CD4-positive, CD25-positive, alpha-beta regulatory T cell (primary cell): ENCODE measurements at places on chromosomes 11 and 22.

GRCh38 chr22:22922954-22923319 is 35.3 kb downstream of the IGLL5 start:
- DNase-seq, result no peak

DNA sequence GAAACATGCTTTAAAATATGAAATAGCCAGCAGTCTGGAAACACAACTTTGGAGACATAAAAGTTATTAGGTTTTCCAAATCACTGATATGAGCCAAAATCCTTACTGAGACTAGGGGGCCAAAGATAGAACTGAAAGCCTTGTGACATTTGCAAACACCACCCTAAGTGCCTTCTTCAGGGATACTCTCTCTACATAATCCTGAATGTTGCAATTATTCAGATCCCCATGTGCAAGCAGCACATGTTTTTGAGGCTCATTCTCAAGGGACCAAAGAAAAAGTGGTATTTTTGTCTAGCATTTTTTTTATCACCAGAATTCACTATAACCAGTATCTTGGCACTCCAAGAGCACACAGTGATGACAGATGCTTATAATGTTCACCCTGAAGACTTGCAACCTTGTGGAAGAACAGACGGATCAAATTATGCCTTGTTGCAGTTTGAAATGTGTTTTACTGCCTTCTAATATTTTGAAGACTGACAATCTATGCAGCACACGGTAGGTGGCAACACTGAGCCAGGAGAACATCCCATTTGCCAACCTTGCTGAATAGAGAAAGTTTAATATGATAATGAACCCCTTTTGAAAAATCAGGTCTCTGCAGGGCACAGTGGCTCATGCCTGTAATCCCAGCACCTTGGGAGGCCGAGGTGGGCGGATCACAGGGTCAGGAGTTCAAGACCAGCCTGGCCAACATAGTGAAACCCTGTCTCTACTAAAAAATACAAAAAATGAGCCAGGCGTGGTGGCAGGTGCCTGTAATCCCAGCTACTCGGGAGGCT is 78.5 kb downstream of the PLEKHA7 start:
- DNase-seq, result peak; percentile 48

GRCh38 chr11:8063324-8063723 is 17.7 kb upstream of the TUB start:
- DNase-seq, result no peak

GRCh38 chr11:71106671-71107070 is 145.7 kb downstream of the SHANK2 start:
- no peak for DNase-seq

DNA sequence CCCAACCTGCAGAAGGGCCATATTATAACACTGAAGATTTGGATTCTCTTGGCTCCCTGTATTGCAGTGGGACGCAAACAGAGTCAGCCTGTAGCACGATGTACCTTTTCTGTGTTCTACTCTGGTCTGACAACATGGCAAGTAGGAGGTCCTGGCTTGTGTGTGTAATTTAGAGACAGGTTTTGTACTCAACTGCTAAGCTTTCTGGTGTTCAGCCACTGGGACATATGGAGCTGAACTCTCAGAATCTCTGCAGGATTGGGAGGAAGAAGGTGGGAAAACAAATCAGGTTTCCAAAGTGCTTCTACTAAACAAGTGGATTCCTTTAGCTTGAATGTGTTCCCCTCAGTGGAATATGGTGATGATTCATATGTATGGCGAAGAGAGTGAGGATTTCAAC is 192.5 kb upstream of the MTMR2 start:
- DNase-seq, result no peak

DNA sequence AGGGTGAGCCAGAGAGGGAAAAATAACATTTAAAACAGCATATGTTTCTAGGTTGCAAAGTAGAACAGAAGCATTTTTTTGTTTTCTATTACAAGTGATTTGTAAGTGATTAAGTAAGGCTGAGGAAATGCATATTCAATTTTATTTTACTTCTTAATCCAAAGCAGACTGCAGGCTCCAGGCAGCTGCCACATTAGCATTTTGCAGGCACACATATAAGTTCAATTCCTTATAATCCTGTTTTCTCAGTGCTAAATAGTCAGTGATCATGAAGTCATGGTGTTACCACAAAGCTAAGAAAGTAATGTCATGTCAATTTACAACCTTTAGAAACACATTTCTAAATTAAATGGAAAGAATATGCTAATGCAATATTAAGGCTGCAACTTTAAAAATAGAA is 149.8 kb downstream of the CNTN5 start:
- no peak for DNase-seq

GRCh38 chr11:47260366-47260765 is 2.6 kb downstream of the NR1H3 start:
- DNase-seq, result no peak

GRCh38 chr11:3642071-3642951 is 519 bp upstream of the ART5 start:
- DNase-seq, result peak; percentile 57

- no peak for DNase-seq
These were observed 120.5 kb downstream of the SHANK2 start for GRCh38 chr11:71131861-71132260.

DNA sequence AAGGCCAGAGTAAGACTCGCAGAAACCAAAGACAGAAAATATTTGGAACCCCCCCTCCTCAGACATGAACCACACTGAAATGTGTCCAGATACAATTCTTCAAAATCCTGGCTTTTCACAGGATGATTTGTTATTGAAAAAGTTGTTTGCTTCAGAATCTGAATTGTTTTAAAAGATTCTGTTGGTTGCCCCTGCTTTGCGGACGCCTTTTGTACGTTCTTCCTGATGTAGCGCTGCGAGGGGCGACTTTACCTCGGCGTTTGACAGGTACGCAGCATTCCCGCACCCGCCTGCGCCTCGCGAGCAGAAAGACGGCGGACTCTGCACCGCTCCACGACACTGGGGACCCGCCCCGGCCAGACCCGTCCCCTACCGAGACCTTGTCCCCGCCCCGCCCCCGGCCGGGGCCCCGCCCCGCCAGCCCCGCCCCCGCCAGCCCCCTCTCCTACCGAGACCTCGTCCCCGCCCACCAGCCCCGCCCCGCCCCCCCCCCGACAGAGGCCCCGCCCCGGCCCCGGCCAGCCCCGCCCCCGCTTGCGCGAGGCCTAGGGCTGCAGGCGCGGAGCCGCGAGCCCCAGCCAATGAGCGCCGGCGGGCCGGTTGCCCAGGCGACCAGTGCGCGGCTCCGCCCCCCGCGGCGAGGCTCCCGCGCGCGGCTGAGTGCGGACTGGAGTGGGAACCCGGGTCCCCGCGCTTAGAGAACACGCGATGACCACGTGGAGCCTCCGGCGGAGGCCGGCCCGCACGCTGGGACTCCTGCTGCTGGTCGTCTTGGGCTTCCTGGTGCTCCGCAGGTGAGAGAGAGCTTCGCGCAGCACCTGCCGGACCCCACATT is at the start of gene GLB1L2:
GLB1L2 (plus strand) TSS at position 635 of the 835 bp plus-strand sequence; CDS start at position 709, 74 bp downstream.
- DNase-seq, result peak; percentile 72

- no peak for DNase-seq
These were observed 38.8 kb downstream of the FLI1 start for GRCh38 chr11:128732471-128733277.

- no peak for DNase-seq
These were observed 2.2 kb upstream of the SLC16A8 start for GRCh38 chr22:38086001-38086845.

GRCh38 chr11:105298630-105299029 is 159.1 kb upstream of the CARD18 start:
- DNase-seq, result no peak

DNA sequence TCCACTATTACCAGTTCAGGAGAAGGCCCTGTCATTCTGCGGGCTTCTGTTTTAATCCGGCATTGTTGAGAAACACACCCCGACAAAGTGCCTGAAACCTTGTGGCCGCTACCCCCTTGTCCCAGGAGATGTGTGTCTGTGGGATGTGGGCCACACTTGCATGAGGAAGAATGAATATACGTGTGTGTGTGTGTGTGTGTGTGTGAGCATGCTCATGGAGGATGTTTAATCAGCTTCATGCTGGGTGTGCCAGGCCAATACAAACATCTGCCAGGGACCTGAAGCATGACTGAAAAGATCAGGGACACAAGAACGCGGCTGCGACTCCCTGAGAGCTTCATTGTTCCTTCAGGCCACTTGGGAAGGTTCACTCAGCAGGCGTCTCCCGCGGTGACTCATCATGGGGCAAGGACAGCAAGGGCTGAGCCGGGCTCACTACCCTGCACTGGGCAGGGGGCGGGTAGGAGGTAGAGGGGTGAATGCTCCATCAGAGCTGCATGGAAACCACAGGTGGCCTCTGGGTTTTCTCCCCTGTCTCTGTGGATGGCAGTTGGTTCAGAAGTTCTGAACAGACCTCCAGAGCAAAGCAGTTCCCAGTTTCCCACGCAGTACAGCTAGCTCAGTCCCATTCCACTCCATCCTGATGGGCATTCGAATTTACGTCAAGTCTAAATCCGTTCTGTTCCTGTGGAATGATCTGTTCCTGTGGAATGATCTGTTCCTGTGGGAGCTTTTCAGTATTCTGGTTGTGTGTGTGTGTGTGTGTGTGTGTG is 7.0 kb upstream of the MALAT1 start:
- DNase-seq, result no peak

- no peak for DNase-seq
These were observed 3.5 kb downstream of the NXPE1 start for GRCh38 chr11:114556135-114556534.

DNA sequence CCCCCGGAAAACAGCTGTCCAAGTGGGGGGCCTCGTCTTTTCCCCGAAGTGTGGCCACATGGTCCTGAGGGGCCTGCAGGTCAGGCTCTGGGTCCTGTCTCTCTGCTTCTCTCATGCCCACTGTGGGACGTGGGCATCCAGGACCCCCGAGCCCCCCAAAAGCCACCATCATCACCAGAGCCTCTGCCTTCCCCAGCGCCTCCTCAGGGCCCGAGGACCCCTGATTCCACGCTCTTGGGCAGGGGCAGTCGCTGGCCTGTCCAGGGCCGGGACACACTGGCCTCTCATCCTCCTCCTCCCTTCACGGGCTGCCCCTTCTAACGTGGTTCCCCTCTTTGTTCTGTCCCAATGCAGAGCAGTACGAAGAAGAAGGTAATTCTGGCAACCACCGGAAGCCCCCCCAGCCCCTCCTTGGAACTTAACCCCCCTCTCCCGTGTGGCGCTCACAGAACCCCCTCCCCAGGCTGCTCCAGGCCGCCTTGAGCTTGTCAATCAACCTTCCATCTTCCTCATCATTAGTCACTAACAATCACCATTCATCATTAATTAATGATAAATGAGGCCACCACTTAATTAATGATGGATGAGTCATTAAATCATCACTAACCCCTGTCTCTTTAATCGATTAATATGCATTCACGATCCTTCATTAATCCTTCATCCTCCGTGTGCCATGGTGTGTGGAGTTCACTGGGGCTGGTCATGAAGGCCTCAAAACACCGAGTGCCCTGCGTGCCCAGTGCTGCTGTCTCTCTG is 3.9 kb downstream of the TNNT3 start:
- no peak for DNase-seq

DNA sequence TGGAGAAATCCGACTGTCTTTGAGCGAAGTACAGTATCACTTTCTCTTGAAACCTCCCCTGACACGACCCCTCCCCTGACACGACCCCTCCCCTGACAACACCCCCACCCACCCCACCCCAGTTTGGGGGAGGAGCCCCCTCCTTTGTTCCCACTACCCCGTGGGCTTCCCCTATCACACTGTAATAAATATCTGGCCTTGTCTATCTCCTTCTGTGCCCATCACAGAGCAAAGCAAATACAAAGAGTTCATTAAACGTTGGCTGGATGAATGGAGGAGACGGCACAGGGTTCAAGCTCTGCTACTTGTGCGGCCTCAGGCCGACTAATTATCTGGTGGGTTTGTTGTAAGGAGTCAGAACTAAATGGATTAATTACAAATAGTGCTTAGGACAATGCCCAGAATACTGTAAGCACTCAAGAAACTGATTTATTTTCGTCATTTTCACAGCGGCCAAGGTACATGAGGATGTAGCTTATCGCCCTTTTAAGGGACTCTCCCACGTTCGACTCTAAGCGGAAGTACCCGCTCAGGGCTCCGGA is 628 bp upstream of the GGA1 start:
- DNase-seq, result no peak

- no peak for DNase-seq
These were observed 80.2 kb downstream of the CCDC34 start for GRCh38 chr11:27282806-27283205.

DNA sequence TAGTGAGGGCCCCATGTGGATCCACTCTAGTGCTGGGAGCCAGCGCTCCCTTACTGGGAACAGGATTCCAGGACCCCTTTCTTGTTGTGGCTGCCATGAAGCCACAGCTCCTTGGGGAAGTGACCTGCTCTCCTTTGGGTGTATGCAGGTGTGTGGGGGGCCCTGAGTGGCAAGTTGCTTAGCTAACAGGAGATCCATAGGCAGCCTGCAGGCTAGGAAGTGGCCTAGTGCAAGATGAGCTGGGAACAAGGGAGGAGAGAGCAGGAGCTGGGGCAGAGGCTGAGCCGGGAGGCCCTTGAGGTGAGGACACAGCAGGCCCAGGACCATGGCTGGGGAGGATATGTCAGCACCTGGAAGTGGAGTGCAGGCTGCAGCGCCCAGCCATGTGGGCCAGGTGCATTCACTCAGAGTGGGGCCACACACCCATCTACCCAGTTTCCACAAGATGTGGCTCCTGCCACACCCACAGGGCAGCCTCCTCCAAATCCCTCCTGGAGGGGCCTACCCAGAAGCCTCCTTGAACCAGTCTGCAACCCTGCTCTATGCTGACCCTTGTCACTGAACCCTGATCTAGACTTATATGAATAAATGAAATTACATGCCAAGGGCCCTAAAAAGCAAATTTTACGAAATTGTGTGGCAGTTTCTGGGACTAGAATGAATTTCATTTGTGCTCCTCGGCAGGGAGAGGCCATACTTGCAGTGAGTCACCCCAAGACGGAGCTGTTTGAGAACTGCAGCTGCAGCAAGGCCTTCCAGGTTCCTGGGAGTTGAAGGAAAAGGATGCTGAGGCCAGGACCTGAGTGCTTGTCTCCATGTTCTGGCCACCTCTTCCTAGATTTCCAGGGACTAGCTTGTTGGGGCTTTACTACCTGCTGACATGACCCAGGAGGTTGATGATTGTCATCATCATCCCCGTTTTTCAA is 3.2 kb downstream of the THAP7 start:
- no peak for DNase-seq

GRCh38 chr11:3905080-3905953 is 49.9 kb downstream of the STIM1 start:
- DNase-seq, result peak; percentile 88

DNA sequence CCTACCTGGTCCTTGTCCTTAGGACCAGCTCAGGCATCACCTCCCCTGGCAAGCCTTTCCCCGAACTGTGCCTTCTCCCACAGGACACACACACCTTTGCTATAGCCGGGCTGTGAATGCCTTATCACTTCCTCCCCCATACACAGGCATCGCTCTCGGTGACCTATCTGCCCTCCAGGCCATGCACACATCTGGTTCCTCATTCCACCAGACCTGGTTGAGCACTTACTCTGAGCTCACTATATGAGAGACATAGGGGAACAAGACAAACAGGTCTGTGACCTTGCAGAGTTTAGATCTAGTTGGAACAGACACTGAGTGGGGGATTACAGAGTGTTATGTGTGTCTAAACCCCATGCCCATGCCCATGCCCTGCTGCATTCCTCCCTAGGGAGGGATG is 3.1 kb upstream of the BCR start:
- DNase-seq, result no peak
